Activated CD4-positive, alpha-beta T cell treated with anti-CD3 and anti-CD28 coated beads, Interleukin-2, amount 50 U/mL, for 4 hours (primary cell): ENCODE measurements at places on chromosomes 3 and 15.

GRCh38 chr3:70994644-70995043 lies 588.9 kb downstream of the FOXP1 start:
- DNase-seq: no peak

- no peak for DNase-seq
These were observed 14.3 kb downstream of the CXCR6 start for GRCh38 chr3:45957586-45957985.

DNA sequence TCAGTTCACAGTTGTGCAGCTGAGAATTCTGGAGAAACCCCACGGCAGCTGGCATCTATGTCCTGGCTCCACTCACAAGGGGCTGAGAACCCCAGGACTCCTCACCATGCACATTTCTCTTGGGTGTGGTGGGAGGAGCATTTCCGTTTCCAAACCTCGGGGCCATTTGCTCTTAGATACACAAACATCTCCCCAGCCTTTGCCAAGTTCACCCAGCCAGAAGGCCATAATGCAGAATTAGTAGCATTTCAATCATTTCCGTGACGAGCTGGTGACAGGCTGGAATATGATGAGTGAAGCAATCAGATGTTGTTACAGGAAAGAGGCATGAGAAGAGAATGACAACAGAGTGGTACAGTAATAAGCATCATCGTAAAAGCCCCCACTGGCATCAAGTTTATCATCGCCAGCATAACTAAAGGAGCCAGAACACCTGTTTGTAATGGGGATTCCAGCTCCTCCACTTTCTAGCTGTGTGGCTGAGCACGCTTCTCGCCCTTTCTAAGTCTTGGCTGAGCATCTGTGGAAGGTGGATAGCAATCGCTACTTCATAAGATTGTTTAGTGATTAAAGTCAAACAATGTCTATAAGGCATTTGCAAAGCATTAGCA lies 82.0 kb downstream of the LIPC start:
- no peak for DNase-seq

DNA sequence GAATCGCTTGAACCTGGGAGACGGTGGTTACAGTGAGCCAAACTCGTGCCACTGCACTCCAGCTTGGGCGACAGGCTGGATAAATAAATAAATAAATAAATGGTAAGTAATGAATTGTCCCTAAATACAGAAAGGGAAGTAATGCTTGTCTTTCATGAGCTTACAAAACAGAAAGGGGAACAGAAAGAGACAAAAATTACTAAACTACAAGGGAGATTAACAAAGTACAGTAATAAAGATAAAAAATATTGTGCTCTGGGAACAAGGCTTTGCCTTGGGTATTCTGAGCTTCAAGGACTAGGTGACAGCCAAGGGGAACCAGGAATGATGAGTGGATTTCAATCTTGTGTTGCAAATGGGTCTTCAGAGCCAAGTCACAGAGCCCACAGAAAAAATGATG lies 9.2 kb upstream of the HLTF start:
- DNase-seq: no peak

GRCh38 chr3:152331998-152332397 lies 63.3 kb downstream of the MBNL1 start:
- no peak for DNase-seq

DNA sequence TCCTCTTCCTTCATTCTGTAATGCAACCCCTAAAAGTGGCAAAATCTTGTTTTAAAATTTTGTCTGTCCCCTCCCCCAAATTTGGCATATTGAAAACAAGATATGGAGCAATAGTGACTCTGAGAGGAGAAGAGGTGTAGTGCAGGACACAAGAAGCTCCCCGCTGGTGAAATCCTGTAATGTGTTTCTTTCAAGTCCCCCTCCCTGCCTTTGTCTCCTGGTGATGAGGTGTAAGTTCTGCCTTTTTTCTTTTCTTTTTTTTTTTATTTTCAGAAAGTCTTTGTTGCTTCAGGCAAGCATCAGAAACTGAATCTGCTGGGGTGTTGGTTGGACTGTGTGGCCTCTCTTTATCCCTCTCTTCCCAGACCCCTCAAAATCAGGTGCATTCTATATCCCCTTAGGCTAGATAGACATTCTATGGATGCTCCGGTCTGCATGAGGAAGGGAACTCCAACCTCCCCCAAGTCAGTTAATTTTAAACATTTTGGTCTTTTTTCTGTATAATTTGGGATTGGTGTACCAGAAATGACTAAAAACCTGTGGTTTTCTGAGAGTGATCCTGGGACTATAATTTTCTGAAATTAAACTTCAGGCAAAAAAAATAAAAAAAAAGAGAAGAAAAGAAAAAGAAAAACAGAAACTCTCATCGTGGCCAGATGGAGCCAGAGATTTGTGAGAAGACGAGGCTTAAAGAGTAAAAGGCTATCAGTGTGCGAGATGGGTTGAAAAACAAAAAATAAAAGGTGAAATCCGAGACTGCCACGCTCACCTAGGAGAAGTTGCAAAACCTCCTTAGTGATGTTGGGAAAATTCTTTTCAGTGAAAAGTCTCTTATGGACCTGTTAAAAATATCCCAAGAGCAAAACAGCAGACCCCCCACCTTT lies 21.4 kb downstream of the ACKR2 start:
- no peak for DNase-seq

GRCh38 chr15:96043591-96044171 lies 286.8 kb upstream of the NR2F2 start:
- DNase-seq: no peak

DNA sequence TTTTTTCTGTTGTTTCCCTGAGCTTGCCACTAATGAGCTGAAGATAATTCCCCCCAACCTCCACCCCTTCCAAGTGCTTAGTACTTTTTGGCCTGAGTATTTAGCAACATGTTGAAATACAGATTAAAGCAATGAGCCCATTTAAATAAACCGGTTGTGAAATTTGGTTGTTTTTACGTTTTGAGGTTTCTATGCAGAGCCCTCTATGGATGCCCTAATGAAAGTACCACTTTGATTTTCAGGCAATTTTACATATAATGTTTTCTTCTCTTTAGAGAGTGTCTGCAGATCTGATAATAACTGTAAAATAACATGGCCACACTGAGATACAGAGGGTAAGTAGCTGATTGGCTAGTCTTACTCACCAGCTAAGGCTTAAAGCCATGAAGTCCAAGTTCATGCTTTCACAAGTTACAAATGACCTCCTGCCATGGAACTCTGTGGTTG lies 139.4 kb upstream of the SLC7A14 start:
- DNase-seq: no peak

DNA sequence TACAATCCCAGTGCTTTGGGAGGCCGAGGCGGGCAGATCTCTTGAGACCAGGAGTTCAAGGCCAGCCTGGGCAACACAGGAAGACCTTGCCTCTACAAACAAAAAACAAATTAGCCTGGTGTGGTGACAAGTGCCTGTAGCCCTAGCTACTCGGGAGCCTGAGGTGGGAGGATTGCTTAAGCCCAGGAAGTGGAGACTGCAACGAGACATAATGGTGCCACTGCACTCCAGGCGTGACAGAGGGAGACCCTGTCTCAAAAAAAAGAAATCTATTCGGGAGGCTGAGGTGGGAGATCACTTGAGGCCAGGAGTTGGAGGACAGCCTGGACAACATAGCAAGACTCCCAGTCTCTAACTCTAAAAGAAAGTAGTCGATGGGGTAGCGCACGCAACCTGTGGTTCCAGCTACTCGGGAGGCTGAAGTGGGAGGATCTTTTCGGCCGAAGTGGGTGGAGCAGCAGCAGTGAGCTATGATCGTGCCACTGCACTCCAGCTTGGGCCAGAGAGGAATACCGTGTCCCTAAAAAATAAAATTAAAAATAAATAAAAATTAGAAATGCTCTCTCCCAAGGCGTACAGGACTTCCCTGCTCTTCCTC lies 775 bp downstream of the C3orf33 start:
- no peak for DNase-seq

DNA sequence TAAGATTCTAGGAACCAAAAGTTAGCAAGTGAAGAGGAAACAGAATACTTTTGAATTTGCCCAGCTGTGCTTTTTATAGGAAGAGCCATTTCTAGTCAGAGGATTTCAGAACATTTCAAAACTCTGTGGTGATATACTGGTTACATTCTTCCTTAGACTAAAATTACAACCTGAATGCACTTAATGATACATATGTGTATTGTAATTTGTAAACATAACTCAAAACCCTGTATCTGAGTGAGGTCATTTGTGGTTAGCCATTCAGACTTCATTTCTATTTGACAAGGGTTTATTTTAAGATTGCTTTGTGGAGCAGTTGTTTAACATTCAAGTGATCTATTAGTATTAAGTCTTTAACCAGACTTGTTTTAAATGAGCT lies 59.4 kb upstream of the TRIM71 start:
- DNase-seq: no peak

- no peak for DNase-seq
These were observed 8.8 kb upstream of the A4GNT start for GRCh38 chr3:138140940-138141339.

DNA sequence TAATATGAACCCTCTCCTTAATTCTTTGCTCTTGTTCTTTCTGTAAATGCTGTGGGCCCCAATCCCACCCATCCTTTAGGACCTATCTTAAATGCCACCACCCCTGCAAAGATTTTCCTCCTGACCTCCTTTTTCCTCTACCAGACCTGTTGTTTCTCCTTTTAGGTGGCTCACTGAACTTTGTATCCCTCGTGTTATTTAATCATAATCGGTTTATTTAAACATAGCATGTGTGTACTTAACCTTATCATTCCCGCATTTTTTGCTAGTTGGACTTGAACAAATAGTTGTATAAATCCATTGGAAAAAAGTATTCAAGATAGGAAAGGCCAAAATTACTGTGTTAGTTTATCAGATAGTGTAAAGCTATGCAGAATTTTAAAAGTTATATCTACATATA lies 988 bp upstream of the NFKBIZ start:
- DNase-seq: no peak

GRCh38 chr15:98888820-98889479 lies 118.6 kb downstream of the PGPEP1L start:
- no peak for DNase-seq

GRCh38 chr3:114057011-114057347 lies 442 bp downstream of the QTRT2 start:
- DNase-seq: no peak

GRCh38 chr3:129775870-129776269 lies 117.6 kb downstream of the TMCC1 start:
- no peak for DNase-seq

DNA sequence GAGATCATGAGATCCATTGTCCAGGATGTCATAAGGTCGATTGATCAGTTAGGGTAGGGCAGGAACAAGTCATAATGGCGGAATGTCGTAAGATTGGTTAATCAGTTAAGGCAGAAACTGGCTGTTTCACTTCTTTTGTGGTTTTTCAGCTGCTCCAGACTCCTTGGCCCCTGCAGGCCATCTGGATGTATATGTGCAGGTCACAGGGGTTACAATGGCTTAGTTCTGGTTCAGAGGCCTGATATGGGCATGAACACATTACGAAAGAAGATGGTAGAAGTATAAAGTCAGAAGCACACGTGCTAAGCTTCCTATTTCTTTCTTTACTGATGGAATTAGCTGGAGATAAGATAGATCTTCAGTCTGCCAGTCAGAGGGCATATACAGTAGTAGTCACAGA lies 315.4 kb upstream of the LRRC3B start:
- no peak for DNase-seq

DNA sequence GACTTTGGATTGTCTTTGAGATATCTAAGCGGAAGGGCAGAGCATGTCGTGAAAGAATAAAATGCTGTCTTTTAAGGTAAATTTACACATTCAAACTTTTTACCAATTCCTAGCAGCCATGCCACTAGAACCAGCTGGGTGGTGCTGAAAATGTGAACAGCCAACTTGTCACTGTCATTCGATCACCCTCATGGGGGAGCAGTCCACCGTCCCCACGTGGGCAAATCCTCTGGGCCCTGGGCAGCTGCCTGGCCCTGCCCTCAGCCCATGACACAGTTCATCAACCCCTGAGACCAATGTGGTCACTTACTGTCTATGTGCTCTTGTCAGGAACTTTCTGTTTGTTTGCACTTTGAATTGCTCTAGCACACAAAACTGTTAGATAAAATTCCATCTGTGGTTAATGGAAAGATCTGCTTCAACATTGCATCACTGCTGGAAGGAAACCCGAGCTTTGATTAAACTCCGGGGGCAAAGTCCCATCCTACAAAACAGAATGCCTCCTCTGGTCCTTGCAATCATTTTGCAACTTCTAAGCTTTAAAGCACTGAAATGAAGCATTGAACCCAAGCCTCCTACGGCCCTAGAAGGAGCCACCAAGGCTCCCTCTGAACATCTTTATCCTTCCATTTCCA lies 50.1 kb downstream of the PCSK6 start:
- no peak for DNase-seq

DNA sequence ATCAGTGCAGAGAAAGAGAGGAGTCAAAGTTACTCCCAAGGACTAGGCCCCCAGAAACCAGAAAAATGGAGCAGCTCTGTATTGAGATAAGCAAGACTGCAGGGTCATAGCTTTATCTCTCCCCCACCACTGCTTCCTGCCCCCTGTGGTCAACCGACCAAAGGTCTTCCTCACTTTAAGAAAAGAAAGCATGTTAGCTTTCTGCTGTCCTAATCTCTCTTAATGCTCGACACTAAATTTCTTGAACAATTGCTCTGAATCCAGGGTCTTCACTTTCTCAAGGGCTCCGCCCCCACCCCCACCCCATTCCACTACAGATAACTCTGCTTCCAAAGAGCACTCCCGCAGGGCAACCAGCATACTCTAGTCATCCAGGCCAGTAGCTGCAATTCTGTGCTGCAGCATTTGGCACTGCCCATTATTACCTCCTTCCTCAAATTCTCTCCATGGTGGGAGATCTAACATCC lies 31.9 kb downstream of the TNIK start:
- no peak for DNase-seq

GRCh38 chr3:33317963-33318709 lies 40.9 kb downstream of the FBXL2 start:
- DNase-seq: no peak

DNA sequence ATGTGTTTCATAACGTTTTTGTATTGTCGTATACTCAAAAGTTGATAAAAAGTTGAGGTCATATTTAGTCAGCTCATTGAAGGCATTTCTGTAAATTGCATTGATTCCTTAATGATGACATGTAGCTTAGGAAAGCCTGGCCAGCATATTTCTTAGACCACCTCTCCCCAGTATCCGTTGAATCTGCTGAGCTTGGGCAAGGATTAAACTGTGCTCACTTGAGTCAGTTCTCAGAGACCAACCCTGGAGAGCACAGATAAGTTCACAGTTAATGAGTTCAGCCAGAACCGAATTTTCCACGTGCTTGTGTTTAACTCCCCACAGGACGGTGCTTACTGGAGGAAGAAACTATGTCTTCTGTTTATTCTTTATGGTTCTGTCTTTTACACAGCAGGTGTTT lies 132.7 kb downstream of the SLC25A26 start:
- DNase-seq: no peak

DNA sequence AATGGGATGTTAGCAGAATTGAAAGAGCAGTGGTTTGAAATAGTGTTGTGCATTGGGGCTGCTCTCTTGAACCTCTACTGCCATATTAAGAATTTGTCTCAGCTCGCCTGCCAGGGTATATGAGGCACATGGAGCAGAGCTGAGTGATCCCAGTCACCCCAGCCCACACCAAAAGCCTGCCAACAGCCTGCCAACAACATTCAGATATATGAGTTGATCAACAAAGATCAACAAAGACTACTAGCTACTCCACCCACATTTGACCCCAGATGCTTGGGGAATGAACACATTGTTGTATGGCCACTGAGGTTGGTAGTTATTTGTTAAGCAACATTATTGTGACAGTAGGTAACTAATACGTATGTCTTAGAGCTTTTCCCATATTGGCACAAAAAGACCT lies 570.9 kb upstream of the IL12A start:
- DNase-seq: no peak
